ENCODE measurements at places on chromosomes 6 and 20. TPM values are rescaled to one million over a fixed set of nuclear protein-coding genes. Genes with fewer than 3 reads are reported as not detected.

CCN2 gene
- 194 TPM for total RNA-seq

FOXQ1 gene
- 6.9 TPM for total RNA-seq

MARCKS gene
- 112 TPM for total RNA-seq

TREML1 gene
- not detected for total RNA-seq

SEC23B gene
- total RNA-seq: 84.5 TPM

SERPINB6 gene
- total RNA-seq: 101 TPM

ARMH2 gene
- not detected for total RNA-seq

LTV1 gene
- 22.0 TPM for total RNA-seq

CCM2L gene
- not detected for total RNA-seq

MAN1A1 gene
- 11.0 TPM for total RNA-seq
